ENCODE measurements at places on chromosomes 7 and 10.

GRCh38 chr7:47026780-47027361, 555.0 kb downstream of the TNS3 start:
- no peak for DNase-seq

GRCh38 chr10:68665841-68666240, 55.2 kb upstream of the CCAR1 start:
- DNase-seq = no peak

- no peak for DNase-seq
Measured at GRCh38 chr10:14477408-14477710, 146.6 kb upstream of the FRMD4A start.

DNA sequence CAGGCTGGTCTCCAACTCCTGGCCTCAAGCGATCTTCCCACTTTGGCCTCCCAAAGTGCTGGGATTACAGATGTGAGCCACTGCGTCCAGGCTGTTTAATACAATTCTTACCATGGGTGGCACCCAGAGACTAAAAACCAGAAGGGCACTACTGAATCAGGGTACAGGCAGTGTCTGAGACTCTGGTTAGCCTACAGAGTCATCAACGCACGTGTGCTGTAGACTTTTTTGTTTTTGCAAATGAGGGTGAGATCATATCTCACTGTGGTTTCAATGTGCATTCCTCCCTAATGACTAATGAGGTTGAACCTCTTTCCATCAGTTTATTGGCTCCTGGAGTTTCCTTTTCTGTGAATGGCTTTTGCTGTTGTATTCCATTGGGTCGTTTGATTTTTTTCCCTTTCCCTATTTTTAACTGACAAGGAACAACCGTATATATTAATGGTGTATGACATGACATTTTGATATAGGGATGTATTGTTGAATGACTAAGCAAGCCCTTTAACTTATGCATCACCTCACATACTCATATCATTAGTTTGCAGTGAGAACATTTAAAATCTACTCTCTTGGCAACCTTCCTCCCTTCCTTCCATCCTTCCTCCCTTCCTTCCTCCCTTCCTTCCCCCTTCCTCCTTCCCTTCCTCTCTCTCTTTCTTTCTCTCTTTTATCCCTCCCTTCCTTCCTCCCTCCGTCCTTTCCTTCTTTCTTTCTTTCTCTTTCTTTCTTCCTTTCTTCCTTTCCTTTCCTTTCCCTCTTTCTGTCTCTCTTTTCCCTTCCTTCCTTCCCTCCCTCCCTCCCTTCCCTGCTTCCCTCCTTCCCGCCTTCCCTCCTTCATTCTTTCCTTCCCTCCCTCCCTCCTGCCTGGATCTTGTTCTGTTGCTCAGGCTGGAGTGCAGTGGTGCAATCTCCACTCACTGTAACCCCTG, 9.3 kb upstream of the TMEM270 start:
- DNase-seq = no peak

DNA sequence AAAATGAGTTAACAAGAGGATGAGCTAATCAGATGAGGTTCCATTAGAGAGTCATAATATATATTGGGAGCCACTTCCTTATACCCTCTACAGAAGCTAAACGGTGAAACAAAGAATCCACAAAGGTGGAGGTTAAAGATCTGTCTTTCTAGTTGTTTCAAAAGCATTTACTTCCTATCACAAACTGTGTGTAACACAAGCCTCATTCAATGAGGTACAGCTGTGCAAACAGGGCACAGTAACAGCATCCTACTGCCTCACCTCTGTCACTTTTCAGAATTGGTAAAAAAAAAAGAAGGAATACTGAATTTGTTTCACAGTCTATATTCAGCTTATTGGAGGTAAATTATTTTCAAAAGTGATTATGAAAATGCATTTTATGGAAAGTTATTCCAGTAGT, 128.7 kb downstream of the AGMO start:
- DNase-seq = peak; percentile 40

- DNase-seq = no peak
Measured at GRCh38 chr10:122664501-122664900, 35.1 kb downstream of the C10orf120 start.

- DNase-seq = no peak
Measured at GRCh38 chr7:14133752-14134151, 144.3 kb upstream of the ETV1 start.

- DNase-seq = no peak
Measured at GRCh38 chr10:96835899-96836298, 3.8 kb downstream of the LCOR start.

DNA sequence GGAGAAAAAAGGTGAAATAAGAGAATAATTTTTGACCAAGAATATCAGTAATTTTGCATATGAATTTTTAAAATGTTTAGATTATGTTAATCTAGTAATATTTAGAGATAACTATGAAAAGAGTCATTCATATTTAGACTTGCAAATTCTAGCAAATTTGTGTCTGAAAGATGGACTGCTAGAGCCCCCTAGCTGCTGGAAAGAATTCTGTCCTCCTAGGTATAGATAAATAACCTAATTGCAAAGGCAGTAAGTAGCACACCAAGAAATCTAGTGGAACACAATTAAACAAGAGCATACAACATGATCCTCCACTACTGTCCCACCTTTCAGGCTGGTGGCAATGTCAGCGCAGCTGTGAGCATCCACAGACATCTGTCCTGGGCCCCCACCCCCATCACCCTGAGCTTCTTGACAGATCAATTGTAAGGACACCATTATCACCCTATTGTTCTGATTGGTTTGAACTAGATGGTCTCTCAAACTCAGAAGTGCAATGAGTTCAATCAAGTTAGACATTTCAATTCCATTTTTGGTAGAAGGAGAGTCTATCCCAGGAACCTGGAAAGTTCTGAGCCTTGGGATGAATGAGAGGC, 15.0 kb upstream of the GFRA1 start:
- no peak for DNase-seq

DNA sequence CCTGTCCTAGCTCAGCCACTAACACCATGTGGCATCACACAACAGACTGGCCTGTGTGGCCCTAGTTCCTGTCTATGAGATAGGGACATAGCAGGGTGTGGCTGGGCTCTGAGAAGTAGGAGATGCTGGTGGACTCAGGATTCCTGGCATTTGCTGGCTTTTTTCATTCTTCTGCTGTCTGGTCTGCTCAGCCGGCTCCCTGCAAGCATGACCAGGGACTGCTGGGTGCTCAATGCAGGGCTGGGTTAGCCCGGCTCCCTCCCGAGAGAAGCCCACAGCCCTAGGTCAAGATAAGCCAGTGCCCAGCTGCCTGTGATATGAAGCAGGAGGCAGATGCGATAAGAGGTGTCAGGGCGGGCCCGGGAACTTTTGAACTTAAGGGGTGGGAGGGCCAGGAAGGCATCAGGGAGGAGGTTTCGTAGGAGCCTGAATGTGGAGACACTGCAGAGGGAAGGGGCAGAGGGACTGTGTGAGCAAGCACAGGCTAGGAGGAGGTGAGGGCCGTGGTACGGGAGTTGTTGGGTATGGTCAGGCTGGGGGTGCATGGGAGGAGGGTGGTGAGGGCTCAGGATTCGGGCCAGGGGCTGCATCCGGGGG, 3.5 kb downstream of the AQP1 start:
- DNase-seq = no peak

DNA sequence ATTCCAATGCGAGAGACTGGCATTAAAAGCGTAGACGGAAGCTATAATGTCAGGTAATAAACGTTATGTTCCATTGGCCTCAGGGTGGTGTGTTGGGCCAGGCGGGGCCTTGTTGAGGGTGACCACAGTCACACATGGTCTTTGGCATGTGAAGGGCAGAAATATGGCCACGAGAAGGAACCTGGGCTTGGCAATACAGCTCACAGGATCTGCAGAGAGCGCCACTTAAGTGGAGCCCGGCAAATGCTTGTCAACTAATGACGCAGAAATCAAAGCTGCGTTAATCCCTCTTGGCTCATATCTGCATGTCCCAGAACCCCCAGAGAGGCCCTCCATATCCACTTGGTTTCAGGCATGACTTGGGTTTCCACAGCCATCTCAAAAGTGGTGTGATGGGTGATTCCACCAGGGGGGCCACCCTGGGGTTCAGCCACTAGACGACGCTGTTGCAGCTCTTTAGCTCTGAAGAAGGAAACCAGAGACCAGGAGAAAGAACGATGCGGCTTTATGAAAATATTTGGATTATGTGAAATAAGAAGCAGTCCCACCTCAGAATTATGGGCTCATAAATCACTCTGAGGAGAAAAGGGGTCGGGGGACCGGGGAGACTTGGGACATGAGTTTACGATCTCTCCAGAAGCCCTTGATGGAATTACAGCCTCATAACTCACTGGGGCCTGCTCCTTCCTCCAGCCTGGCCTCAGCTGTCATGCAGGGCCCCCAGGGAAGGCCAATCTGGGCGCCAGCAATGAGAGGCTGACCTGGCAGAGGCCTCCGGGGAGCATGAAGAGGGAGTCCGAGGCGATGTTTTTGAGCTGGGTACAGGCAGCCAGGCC, 462.5 kb downstream of the PLXNA4 start:
- DNase-seq = no peak

GRCh38 chr7:156840134-156840533, 52.8 kb downstream of the LMBR1 start:
- DNase-seq = no peak

DNA sequence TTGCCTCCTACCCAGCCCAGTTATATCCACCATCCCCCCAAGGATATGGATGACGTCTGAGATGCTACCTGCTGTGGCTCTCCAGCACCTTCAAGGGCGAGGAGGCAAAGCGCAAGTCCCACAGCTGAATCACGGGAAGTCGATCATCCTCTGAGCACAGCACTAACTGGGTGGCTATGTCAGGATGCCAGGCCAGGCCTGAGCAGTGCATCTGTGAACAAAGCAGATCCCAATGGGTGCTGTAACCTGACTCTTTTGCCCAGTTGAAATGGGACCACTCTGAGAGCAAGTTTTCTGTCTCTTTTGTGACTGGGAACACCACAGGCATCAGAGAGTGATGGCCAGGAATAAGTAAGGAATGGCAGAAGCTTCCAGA, 12.3 kb downstream of the SEC31B start:
- DNase-seq = no peak

DNA sequence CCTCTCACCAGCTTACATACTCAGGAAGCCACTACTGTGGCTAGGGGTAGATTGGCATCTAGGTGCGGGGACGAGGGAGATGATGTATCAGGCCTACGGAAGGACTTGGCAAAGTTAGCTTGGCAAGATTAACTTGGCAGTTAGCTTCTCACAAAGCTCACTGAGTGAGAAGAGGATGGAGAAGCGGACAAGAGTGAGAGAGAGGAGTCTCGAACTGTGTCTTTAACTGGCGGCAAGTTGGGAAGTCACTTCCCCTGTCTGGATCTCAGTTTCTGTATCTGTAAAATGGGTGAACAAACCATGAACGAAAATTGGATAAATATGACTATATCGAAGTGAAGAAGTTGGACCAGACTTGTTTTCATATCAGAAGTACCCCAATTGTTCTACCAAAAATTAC, 9.5 kb upstream of the MLXIPL start:
- no peak for DNase-seq

DNA sequence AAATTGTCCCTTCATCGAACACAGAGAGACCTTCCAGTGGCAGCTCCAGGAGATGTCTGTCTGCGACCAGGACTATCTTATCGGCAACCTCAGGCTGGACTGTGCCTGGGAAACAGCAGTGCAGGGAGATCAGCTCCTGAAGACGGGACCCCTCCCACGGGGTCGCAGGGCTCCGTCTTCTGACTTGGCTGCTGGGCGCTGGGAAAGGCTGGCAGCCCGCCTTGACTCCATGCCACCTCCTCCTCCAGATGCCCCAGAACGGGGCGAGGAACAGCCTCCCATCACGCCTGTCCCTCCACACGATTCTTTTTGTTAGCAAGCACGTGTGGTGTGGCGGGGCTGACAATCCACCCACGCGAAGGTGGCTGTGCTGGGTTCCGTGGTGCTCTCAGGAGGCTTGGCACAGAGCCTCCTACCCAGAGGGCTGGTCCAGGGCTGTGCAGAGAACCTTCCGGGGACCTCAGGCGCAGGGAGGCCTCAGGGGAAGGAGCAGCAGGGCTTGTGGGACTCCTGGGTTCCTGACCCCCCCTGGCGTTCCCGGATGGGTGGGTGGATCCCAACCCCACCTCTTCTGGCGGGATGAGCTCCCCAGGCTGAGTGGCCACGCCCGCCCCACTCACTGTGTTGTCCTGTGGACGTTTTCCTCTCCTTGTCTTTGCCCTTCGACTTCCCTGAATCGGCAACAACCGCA, 47.6 kb upstream of the NKX6-2 start:
- DNase-seq = no peak

GRCh38 chr7:134129856-134130523, 2.9 kb downstream of the LRGUK start:
- DNase-seq = no peak

DNA sequence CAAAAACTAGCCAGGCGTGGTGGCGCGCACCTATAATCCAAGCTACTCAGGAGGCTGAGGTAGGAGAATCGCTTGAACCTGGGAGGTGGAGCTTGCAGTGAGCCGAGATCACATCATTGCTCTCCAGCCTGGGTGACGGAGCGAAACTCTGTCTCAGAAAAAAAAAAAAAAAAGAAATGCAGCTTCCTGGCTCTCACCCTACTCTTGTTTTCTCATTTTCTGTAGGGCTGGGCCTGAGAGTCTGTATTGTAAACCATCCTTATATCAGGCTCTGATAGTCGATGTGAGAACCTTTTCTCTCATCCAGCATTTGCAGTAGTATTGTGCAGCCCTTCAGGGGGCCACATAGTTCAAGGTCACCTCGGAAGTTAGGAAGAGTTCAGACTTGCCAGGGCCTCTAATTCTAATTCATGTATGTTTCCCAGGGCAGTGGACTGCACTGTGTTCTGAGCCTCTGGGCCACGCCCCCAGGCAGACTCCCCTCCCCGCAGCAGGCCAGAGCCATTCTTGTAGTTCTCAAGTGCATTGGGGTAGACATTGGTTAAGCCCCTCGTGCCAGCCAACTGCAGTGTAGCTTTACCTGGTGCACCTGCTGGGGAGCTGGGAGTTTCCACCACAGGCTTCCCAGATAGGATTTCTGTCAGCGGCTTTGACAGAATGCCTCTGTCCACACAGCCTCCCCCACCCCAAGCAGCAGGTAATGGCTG, 38.3 kb upstream of the PDCD4 start:
- DNase-seq = no peak

GRCh38 chr10:1550616-1551015, 186.7 kb downstream of the ADARB2 start:
- no peak for DNase-seq

DNA sequence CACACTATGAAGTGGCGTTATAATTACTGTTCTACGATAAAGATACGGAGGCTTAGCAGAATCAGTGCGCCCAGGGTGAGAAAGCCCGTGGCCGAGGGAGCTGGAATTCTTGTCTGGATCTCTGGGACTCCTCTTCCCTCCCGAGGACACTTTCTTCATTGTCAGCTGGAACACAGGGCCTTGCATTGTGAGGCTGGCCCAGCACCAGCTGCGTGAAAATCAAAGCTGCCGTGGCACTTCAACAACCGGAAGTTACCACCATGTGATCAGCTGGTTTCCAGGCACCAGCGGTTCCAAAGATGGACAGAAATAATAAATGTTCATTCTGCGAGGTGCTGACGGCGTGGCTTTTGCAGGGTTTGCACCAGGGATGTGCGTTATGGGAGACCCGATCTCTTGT, 234.0 kb upstream of the PITRM1 start:
- DNase-seq = no peak
